Activated naive CD4-positive, alpha-beta T cell treated with Interleukin-2 at 50 U/mL for 16 hours (primary cell): ENCODE measurements at places on chromosomes 3 and 15.

GRCh38 chr3:38207254-38208003 is 42.1 kb downstream of the OXSR1 start:
- no peak for DNase-seq

DNA sequence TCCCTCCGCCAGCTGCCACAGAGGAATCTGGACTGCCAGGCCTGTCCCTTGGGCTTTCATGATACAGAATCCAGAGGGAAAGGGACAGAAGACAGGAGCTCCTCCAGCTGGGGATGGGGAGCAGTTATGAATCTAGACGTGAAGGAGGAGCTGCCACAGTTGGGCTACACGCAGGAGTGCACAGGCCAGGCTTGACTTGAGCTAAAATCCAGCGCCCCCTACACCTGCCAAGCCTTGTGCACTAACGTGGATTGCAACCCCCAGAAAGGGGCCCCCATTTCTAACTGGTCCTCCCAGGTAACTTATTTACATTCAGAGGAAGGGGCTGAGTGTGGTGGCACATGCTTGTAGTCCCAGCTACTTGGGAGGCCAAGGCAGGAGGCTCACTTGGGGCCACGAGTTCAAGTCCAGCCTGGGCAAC is 14.3 kb downstream of the KLHL6 start:
- no peak for DNase-seq

GRCh38 chr3:197149-197827 is 725 bp downstream of the CHL1 start:
- no peak for DNase-seq

- no peak for DNase-seq
These were observed 148.8 kb downstream of the KCNMB2 start for GRCh38 chr3:178684881-178685590.

DNA sequence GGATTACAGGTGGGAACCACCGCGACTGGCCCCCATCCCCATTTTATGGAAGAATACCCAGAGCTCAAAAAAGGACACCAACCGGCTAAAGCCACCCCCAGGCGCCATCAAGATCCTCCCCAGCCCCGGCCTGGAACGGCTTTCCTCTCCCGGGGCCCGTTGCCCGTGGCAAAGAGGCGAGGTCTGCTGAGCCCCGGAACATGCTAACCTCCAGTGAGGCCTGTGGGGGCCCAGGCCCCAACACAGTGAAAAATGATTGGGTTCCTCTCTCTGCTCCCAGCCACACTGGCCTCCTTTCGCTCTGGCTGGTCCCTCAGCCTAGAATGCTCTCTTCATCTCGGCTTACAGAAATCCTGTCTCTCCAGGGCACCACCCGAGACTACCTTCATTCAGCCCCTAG is 46.5 kb upstream of the SMAD6 start:
- no peak for DNase-seq

DNA sequence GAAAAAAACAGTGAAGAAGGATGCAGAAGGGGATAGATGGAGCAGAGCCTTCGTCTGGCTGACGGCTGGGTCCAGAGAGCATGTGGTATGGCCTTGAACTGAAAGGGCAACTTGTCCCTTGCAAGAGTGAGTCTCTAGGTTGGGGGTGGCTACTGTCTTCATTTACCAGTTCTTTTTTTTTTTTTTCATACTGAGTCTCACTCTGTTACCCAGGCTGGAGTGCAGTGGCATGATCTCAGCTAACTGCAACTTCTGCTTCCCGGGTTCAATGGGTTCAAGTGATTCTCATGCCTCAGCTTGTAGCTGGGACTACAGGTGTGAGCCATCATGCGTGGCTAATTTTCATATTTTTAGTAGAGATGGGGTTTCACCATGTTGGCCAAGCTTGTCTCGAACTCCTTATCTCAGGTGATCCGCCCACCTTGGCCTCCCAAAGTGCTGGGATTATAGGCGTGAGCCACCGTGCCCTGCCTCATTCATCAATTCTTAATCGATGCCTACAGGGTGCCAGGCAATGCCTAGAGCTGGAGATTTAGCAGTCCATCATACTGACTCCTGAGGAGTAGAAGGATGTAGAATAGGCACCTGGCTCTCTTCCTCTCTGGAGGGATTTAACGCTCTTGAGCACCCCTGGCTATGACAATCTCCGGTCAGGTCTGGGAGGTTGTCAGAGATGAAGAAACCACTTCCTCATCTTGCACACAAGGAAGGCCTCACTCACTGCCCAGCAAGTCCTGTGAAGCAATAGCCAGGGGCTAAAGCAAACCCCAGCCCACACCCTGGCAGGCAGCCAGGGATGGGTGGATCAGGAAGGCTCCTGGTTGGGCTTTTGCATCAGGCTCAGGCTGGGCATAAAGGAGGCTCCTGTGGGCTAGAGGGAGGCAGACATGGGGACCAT is at the start of gene CAMP:
Gene CAMP, plus strand, starts transcription at position 880 of the 898 bp plus-strand sequence. Its CDS starts 17 bp downstream, at position 897.
- DNase-seq = no peak

- no peak for DNase-seq
These were observed 27.3 kb downstream of the PTPN23 start for GRCh38 chr3:47407896-47408838.

GRCh38 chr3:134650431-134651346 is at the start of gene KY:
TSS of gene KY (minus strand) at chr3:134651022. CDS start at chr3:134650960, 62 bp downstream.
- DNase-seq = no peak

DNA sequence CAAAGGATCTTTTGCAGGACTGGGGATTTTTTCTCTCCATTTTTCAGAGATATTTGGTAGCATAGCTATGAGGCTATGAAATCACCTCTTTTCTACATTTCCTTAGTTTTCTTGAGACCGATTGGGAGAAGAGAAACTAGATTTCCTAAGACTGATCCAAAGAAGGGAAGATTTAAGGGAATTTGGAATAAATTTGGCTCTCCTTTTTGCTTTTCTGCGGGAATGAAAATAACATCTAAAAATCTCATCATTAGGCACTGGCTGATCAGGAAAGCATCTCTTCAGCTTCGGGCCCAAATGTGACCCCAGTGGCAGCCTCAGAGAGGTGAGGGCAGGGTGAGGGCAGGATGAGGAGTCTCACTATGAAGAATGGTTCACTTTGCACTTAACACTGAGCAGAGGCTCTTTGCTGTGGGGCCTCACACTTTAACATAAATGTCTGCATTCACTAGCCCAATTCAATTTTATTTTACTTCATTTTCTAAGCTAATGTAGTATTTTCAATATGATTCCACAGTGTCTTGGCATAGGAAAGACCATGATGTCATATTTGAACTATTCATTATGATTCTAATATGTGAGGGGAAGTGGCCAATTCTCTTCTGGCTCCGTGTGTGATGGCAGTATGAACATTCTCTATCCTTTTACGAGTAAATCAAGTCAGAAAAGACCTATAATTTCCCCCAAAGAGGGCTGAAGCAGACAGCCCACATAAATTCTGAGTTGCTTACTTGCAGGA is 193.2 kb downstream of the MEX3B start:
- no peak for DNase-seq

DNA sequence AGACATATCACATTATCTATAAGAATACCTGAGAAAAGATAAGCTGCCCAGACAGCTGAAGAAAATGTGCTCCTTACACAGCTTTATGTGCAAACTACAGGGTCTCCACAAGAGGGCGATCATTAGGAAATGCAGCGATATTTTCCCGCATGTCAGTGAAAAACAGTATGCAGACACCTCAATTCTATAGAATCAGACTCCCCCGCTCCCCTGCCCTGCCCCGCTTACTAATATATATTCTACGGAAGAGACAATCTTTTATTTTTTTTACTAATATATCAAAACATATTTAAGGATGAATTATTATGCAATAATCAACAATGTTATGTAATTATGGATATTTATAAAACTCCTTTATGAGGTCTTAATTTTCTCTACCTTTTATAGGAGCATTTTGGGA is 681.3 kb downstream of the ROBO1 start:
- no peak for DNase-seq

- no peak for DNase-seq
These were observed 40.0 kb upstream of the BHLHE40 start for GRCh38 chr3:4939276-4939675.

DNA sequence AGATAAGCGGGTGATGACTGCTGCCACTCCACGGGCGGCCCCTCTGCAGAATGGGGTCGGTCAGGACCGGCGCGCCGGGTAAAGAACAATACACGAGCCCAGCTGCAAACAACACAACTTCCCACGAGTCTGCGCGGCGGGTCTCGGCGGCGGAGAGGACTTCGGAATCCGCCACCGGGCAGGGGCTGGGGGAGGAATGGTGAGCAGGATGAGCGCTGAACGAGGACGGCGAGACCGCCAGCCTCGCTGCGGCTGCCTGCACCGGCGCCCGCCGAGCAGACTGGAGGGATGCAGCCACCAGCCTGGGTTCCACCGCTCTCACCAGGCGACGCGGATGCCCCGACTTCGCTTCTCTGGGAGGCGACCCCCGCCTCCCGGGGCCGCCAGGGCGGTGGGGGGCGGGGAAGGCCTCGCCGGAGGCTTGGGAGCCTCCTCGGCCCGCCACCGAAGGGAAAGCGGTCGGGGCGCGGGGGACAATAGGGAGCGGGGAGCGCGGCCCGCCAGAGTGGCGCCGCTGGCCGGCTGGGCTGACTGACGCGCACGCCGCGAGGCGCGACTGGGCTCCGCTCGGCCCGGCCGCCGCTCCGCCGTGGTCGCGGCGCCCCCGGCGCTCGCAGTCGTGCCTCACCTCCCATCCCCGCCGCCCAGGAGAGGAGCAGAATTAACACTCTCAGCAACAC is 515 bp downstream of the ADAM10 start:
- DNase-seq = peak; percentile 51

GRCh38 chr3:103006526-103007183 is 571.8 kb downstream of the ZPLD1 start:
- no peak for DNase-seq

- no peak for DNase-seq
These were observed 268.0 kb upstream of the ARRDC4 start for GRCh38 chr15:97692301-97693015.

DNA sequence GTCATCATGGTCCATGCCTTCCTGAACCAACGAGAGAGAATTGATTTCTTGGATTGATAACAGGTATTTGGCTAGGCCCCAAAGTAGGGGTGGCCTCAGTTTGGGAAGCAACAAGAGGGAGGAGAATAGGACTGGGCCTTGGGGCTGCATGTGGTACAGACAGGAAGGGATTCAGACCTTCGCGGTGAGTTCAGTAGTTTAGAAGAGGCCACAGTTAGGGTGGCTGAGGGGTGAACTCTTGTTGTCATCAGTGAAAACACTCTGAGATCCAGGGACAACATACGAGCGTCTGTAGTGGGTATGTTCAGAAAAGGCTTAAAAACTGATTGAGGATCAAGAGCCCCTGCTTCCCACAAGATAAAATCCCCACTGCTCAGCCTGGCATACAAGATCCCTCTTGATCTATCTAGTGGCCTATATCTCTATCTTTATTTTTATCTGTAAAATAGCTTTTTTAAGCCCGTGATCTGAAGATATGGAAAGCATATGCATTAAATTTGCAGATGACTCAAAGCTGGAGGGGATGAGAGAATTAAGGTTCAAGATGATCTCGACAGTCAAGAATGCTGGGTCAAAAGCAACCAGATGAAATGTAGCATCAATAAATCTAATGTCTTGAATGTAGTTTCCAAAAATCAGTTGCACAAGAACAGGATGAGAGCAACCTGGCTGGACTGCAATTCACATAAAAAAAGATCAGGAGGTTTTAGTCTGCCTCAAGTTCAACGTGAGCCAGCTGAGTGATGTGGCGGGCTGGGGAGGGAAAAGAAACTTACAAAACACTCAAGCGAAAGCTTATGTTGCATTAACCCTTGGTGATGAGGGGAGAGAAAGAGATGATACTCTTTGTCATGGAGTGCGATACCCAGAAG is 221.1 kb upstream of the TLE3 start:
- no peak for DNase-seq

DNA sequence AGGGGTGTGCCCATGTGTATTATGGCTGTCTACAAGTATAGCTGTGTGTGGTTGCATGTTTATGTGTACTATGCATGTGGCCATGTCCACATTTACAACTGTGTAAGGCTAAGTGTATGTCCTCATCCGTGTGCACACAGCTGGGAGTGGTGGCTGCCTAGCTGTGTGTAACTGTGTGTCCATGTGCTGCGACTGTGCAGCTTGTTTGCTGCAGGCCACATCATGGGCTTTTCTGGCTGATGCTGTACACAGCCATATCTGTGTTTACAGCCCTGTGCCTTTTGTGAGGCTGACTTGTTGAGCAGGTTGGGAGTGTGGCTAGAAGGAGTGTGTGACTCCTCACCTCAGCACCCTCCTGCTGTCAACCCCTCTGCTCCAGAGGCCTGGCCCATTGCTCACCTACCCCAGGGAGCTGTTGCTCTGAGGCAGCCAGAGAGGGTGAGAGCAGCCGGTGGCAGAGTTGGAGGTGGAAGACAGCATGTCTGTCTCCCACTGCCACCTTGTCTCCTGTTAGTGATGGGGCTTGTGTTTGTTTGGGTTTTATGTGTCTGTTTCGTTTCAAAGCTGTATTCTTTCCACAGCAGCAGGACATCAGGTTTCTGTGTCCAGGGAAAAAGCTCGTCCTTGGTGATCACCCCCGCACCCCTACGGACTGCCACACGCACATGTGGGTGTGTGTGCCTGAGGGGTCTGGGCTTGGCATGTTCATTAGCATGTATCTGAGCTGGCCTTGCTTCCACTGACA is 1.4 kb upstream of the GRM2 start:
- DNase-seq = no peak

DNA sequence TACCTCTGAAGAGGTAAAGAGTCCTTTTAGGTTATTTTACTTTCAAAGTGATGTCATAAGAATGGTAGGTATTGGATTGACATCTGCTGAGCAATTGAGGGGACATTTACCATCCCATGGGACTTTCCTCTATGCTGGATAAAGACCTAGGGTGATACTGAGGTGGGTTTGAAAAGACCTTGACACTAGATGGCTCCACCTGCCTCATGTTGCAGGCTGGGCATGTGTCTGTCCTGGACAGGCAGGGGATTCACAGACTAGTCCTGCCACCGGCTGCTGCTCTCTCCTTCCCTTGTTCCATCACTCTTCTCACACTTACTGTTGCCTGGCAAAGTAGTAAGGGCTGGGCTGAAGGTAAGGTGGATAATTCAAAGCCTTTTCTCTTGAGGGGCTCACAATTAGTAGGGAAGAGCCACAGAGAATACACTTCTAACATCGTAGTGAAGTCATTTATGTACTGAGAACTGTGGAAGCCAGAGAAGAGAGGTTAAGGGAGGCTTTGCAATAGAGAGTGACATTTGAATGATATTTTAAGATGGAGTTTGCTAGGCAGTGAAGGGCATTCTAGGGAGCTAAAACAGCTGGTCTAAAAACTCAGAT is 27.7 kb downstream of the TRAK1 start:
- DNase-seq = no peak

DNA sequence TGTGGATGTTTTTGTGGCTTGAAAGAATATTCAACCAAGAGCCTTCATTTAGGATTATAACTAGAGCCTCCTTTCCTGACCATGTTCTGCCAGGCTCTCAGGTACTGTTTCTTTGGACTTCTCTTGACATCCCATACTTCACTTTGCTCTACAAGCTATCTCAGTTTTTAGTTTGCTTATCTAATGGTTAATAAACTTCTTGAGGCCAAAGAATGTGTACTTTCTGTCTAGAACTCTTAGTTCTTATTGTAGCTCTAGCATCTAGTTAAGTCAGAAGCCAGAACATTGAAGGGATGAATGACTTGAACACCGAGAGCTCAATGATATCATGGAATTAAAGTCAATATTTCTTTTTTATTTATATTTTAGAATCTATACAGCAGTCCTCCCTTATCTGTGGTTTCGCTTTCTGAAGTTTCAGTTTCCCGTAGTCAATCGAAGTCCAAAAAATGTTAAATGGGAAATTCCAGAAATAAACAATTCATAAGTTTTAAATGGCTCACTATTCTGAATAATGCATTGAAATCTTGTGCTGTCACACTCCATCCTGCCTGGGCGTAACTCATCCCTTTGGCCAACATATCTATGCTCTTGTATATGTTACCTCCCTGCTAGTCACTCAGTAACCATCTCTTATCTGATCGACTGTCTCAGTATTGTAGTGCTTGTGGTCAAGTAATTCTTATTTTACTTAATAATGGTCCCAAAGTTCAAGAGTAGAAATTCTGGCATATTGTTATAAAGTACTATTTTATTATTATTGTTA is 368.6 kb upstream of the RBMS3 start:
- no peak for DNase-seq
